ENCODE measurements at places on chromosomes 11 and 22.
A peak's percentile ranks its signal among the peaks of the same experiment; 100 is the strongest.

DNA sequence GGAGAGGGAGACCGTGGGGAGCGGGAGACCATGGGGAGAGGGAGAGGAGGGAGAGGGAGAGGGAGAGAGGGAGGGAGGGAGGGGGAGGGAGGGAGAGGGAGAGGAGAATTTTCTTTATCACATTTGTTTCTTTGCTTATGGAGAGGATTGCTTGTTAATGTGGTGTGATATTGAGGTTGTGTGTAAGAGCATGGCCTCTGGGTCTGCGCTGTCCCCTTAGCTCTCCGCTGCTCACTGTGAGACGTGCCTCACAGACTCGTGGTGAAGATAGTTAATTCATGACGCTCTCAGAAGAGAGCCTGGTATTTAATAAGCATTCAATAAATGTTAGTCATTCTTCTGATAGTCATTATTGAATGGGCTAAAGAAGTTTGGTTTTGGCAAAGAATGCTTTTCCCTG is 26.2 kb downstream of the PPFIA1 start:
- DNase-seq, result no peak

DNA sequence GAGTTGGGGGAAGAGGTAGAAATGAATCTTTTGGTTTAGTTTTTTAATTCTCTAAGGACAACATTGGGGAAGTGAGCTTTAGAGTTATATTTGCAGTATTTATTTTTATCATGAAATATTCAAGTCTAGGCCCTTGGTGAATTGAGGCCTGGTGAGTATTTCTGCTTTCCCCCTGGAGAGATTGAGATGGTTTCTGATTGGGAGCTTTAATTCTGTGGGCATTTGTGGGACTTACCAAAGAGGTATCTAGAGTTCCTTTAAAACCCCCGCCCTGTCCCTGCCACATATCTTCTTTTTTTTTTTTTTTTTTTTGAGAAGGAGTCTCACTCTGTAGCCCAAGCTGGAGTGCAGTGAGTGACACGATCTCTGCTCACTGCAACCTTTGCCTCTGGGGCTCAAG is 9.6 kb downstream of the ACO2 start:
- no peak for DNase-seq

- no peak for DNase-seq
Observed at GRCh38 chr11:47004595-47005033, 68.1 kb downstream of the CSTPP1 start.

DNA sequence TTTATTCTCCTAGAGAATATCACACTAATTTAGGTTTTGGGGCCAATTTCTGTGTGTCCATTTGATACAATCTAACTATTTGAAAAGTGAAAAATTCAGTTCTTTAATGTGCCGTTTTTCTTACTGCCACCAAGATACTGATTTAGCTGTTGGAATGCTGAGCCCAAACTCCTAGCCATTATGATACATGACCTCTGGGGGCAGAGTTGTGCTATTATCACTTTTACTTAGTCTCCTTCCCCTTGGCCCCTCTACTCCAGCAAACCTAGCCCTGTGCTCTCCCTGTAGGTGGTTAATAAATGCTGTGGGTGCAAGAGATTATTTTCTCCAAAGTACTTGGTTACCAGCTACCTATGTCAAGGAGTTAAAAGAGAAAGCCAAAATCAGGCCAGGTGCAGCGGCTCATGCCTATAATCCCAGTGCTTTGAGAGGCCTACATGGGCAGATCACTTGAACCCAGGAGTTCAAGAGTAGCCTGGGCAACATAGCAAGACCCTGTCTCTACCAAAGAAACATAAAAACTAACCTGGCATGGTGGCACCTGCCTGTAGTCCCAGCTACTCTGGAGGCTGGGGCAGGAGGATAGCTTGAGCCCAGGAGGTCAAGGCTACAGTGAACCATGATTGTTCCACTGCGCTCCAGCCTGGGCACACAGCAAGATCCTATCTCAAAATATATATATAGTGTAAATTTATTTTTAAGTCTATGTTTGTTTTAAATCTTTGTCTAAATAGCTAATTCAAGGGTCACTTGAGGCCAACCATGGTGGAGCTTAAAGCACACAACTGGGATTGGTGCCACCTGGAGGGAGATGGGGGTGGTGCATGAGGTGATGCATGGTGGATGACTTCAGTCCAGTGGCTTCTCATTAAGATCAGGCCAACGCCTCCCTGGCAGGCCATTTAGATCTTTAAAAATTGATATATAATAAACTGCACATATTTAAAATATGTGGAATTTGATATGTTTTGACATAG is 193.2 kb upstream of the PLET1 start:
- no peak for DNase-seq

DNA sequence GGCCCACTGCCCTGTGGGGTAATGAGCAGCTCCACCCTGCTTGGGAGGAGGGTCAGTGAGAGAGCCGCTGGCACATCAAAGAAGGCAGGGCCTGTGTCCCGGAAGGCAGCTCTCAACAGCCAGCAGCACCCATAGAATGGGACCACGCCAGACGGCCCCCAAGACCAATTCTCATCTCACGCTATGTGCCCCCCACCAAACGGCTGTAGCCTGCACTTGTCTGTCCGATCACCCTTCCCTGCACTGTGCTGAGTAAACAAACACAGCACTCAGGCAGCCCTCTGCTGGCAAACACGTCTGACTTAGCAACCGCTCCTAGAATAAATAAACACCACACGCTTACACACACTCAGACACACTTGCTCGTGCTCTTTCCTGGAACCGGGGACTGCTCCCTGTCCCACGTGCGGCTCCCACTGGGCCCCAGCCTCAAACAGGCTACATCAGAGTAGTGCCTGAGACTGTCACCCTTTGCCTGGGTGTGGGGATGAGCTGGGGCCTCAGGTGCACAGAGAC is 53.2 kb upstream of the CDON start:
- DNase-seq, result no peak

DNA sequence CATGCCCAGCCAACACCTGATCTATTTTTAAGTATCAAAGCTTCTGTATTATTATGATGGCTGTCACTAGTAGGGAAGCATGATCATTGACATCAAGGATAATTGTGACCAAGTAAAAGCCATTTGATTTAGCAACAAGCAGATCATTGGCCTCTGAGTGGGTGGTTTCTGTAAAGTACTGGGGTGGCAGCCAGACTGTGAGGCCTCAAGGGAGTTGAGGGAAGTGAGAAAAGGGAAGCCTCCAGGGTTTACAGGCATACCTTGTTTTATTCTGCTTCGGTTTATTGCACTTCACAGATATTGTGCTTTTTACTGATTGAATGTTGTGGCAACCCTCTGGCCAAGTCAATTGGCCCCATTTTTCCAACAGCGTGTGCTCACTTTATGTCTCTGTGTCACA is 60.1 kb downstream of the PRR5L start:
- no peak for DNase-seq

DNA sequence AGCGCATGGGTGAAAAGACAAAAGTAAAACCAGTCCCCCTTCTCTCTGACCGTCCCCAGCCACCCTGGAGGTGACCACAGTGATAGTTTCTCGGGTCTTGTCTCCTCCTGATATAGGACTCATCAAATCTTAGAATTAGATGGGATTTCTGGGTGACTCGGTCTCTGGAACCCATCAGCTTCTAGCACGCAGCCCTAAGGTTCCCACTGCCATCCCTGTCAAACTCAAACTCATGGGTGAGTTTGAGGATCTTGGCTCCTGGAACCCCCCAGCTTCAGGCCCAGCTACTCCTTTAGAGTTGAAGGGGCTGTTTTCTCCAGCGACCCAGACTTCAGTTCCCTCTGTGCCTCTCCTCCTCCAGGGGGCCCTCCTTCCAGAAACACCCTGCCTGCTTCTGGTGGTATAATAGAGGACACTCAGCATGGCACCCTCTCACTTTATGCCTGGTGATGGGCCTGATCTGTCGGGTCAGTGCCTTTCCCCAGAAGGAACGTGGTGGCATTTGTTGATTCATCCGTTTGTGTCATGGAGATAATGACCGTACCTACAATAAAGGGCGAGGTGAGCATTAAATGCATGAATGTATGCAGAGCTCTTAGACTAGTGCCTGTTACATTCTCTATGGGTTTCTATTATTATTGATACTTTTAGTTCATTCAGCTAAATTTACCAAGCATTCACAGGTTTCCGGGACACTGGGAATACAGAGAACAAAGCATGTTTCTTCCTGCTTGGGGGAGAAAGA is 31.7 kb downstream of the MCM5 start:
- DNase-seq, result no peak

GRCh38 chr11:126890561-126890960 is 110.0 kb downstream of the KIRREL3 start:
- no peak for DNase-seq

DNA sequence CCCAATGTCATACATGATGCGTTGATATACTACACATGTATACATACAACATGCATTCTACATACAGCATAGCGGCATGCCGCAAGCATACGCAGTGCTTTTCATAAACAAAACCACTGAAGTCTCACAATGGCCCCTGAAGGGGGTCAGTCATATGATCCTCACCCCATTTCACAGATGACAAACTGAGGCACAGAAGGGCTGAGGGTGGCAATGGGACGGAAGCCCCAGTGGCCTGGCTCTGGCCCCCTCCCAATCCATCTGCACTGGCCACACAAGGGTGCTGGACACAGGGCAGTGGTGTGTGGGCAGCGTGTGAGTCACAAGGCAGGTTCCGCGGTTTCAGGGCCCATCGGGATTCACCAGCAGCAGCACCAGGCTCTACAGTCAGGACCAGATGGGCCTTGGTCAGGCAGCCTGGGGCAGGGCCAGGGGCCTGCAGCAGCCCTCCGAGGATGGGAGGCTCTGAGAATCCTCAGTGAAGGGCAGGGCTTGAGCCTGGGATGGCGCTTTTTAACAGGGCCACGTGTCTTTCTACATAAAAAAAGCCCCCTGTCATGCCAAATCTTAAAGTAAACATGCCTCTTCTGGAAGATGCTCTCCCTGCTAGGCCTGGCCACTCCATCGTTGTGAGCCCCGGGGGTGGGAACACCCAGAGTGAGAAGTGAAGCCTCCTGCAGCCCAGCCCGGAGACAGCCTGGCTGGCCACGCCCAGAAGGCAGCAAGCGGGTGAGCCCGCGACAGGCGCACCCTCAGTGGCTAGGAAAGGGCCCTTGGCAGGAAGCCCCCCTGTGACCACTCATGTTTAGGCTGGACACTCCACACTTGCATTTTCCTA is 206.5 kb downstream of the CTTN start:
- no peak for DNase-seq

DNA sequence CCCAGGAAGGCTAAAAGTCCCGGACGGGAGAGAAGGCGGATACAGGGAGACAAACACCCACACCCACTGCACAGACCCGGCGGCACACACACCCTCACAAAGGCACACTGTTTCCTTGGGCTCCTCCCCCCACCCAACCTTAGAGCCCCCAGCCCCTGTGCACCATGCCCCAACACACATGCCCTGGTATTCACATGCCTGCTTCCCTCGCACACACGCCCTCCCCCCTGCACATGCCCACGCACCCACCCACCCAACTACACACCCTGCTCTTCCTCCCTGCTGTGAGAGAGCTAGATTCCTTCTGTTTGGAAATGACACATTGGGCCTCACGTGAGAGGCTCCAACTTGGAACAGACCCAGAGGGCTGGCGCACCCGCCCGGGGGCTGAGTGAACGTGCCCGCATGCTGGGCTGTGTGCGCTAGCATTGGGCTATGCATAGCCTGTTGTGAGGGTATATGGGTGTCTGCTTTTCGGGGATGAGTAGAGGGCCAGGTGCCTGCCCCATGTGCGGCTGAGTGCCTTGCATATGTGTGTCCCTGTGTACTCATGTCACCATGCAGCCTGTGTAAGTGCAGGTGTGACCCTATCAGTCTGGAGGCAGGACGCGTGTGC is 518 bp upstream of the CHRM1 start:
- DNase-seq, result no peak

DNA sequence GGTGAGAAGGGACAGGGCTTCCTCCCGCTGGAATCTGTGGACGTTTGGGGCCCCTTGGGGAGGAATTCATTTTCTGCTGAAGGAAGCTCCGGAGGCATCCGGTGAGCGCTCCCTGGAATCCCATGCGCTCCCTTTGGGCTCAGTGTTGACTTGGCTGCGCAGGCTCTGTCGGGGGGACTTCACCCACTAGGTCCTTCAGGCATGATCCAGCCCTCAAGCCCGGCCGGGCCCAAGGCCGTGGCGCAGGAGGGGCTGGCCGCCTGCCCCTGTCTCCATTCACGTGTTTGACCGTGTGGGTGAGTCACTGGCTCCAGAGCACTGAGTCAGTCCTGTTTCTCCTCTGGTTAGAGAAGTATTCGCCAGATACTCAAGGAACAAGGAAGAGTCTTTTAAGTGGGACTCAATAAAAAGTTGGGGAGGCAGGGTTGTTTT is 1.4 kb downstream of the CTTN start:
- no peak for DNase-seq

DNA sequence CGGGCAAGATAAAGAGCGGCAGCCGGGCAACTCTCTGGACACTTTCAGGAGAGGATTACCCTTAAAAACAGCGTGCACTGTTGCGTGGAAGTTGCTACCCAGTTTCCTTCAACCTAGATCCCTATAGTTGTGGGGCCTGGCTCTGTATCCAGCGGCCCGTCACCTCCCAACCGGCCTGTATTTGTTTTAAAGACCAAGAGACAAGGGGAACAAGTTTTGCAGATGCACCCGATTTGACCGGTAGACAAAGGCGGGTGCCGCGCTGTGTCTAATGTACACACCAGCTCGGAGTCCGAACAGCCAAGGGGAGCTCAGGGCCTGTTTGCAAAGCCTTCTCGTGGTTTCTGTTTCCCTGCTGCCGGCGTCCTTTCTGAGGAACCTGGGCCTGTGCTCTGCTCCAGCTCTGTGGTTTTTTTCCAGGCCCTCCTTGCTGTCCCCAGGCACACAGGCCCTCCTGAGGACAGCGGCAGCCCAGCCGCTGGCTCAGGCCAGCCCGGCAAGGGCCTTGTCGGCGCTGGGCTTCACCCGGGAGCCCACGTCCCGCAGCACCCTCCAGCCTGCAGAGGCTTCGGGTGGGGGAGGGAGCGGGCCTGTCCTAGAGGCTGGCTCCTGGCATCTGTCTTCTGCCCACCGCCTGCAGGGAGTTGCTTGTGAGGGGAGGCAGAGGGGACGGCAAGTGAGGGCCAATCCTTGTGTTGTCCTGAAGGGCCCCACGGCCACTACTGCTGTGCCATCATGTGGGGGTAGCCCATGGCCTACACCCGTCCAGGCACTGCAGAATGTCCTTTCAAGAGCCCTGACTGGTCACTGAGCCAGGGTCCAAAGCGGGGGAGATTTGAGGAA is 1.4 kb downstream of the TBX1 start:
- no peak for DNase-seq

DNA sequence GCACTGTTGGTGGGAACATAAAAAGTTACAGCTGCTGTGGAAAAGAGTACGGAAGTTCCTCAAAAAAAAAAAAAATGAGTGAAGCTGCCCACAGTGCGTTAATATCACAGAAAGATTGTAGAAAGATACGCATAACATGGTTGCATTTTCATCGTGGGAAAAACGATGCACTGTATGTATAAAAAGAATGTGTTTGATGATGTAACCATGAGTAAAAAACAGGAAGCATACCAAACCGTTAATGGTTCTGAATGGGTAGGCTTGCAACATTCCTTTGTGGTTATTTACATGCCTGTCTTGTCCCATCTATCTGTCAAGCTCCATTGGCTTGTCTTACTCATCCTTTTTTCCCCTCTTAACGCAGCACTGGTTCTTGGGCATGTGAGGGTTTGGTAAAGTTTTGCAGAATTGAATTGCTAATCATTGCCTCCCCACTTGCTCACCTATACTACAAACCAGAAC is 33.8 kb upstream of the DKK3 start:
- DNase-seq, result no peak

GRCh38 chr11:63940786-63941185 is 2.0 kb downstream of the NAA40 start:
- no peak for DNase-seq

GRCh38 chr11:6667733-6668374 is 12.2 kb upstream of the DCHS1 start:
- DNase-seq, result peak; percentile 24

All from stimulated activated CD8-positive, alpha-beta memory T cell treated with anti-CD3 and anti-CD28 coated beads, Interleukin-7, amount 100 ng/mL, for 4 hours (primary cell).